ENCODE measurements at places on chromosomes 5 and 9.

DNA sequence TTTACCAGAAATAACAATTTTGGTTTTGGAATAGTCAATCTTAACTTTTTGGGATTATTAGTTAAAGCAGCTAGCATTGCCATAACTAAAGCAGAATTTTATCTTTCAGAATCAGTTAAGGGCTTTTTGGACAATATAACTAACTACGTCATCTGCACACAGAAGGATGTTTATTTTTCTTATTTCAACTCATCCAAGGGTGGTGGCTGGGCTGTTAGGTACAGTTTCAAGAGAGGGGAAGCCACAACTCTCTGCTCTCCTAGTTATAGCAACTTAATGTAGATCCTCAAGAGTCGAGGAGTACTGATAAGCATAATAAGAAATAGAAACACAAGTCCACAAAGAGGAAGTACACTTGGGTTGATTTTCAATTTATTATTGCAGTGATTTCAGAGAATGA lies 65.6 kb downstream of the ANKRD55 start:
- DNase-seq, result no peak

- no peak for DNase-seq
Measured at GRCh38 chr9:105313238-105313637, 68.8 kb downstream of the SLC44A1 start.

DNA sequence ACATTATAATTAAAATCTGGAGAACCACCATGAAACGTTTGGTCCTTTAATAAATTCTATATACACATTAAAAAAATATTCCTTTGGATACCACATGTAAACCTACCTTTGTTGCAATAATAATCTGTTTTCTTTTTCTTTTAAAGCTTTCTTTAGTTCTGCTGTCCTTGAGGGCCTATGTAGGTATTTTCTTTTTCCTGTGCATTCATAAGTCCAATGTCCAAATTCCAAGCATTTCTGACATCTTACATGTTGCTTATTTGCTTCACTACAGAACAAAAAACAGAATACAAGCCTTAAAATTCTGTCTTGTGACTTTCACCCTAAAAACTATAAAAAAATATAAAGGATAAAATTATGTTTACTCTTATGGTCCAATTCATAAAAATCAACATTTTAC lies 19.7 kb downstream of the ZCCHC10 start:
- no peak for DNase-seq

GRCh38 chr5:129448654-129449053 lies 11.4 kb upstream of the ADAMTS19 start:
- DNase-seq, result no peak

- DNase-seq, result no peak
Measured at GRCh38 chr5:73823508-73823925, 197.5 kb downstream of the ARHGEF28 start.

GRCh38 chr9:18825656-18826170 lies 207.3 kb downstream of the SAXO1 start:
- DNase-seq, result no peak

DNA sequence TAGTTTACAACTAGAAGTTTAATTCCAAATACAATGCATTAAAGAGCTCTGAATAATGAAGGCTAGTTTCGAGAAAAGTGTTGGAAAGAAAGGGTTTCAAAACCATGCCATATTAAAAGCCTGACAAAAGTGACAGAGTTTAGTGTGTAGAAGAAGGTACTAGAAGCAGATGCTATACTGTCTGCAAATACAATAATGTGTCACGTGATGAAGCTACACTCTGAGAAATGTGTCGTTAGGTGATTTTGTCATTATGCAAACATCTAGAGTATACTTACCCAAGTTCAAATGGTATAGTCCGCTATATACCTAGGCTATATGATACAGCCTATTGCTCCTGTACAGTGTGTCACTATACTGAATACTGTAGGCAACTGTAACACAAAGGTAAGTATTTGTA lies 494.1 kb downstream of the TLE1 start:
- no peak for DNase-seq

DNA sequence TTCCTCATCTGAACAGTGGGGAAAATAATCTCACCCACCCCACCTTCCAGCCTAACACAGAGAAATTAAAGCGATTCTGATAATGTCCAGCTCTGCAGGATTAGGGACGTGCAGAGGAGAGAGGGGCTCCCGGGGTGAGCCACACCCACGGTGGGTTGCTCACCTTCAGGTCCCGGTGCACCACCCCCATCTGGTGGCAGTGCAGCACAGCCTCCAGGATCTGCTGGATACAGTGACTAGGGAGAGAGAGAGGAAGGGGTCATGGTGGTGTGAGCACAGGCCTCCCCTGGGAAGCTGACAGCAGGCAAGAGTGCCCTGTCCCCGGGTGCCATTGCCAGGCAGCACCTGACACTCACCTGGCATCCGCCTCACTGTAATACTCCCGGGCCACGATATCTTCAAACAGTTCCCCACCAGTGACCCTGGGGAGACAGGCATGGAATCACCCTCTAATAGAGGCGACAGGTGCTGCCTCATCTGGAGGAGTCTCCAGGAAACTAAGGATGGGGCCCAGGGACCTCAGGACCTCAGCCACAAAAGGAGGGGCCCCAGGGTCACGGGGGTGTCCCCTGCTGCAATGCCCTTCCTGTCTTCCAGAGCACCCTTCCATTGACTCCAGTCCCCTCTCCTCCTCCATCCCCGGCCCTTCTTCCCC lies 33.0 kb downstream of the CAMK2A start:
- DNase-seq, result no peak

- DNase-seq, result no peak
Measured at GRCh38 chr5:150573867-150574817, 66.2 kb downstream of the NDST1 start.

DNA sequence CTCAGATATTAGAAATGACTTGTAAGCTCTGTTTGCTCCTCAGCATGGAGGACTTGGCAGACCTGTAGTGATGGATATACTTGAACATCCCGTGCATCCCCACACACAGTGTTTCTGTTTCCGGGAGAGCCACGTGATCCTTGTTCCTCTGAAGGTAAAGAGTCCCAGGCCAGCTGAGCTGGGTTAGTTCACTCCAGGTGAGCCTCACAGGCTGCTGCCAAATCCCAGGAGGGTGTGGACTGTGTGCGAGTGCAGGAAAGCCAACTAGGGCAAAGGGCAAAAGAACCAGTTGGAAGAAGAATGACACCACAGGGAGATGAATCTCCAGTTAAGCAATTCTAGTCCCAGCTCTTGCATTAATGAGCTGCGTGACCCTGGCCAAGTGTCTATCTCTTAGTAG lies 10.4 kb upstream of the TOMM5 start:
- no peak for DNase-seq

GRCh38 chr5:179405426-179406030 lies 60.3 kb upstream of the ADAMTS2 start:
- no peak for DNase-seq

- DNase-seq, result no peak
Measured at GRCh38 chr5:179759581-179760551, 27.2 kb downstream of the MAML1 start.

DNA sequence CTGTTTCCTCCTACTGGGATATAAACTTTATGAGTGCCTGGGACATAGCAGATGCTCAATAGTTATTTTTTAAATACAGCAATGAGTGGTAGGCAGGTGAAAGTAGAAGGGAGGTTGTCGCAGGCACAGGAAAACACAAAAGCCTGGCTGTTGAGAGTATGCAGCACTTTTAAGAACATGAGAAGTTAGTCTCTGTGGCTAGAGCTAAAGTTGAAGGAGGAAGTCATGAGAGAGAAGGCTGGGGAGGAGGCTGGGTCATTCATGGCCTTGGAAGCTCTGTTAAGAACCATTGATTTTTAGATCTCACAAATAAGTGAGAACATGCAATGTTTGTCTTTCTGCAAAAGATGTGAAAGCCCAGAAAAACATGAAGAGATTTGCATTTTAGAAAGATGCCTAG lies 126.7 kb downstream of the PRKACG start:
- no peak for DNase-seq

- peak; percentile 91 for DNase-seq
Measured at GRCh38 chr5:149062371-149063016, 368 bp downstream of the SH3TC2 start.

- DNase-seq, result no peak
Measured at GRCh38 chr5:62671479-62671878, 92.9 kb downstream of the LRRC70 start.

DNA sequence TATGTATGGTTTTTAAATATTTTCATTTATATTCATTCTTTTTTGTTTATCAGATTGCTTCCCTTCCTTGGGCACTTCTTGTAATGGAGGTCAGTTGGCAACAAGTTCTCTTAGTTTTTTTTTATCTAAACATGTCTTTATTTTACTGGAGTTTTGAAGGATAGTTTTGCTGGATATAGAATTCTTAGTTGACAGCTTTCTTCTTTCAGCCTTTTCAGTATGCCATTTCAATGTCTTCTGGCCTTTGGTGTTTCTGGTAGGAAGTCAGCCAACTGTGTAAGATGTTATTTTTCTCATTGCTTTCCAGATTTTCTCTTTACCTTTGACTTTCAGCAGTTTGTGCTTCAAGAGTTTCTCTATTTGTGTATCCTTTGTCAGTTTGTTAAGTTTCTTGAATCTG lies 14.2 kb downstream of the SLC12A2 start:
- no peak for DNase-seq

DNA sequence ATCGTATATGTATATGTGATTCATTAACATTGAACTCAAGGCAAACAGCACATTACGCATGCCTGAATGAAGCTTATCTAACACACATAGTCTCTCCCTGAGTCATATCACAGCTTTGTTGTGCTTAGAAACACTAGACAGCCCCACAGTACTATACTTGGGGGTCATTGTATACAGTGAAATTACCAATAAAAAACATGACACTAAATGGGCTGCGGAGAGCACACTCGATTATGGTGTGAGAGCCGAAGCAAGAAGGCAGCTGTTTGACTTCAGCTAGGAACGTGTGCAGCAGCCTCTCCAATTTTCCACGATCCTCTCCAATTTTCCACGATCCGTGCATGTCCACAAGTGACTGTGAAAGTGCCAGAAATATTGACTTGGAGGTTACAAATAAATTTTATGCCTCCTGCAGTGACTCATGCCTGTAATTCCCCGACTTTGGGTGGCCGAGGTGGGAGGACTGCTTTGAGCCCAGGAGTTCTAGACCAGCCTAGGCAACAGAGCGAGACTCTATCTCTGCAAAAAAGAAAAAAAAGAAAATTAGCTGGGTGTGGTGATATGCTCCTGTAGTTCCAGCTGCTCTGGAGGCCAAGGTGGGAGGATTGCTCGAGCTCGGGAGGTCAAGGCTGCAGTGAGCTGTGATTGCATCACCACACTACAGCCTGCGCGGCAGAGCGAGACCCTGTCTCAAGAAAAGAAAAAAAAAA lies 102.4 kb downstream of the DAPK1 start:
- peak; percentile 55 for DNase-seq

DNA sequence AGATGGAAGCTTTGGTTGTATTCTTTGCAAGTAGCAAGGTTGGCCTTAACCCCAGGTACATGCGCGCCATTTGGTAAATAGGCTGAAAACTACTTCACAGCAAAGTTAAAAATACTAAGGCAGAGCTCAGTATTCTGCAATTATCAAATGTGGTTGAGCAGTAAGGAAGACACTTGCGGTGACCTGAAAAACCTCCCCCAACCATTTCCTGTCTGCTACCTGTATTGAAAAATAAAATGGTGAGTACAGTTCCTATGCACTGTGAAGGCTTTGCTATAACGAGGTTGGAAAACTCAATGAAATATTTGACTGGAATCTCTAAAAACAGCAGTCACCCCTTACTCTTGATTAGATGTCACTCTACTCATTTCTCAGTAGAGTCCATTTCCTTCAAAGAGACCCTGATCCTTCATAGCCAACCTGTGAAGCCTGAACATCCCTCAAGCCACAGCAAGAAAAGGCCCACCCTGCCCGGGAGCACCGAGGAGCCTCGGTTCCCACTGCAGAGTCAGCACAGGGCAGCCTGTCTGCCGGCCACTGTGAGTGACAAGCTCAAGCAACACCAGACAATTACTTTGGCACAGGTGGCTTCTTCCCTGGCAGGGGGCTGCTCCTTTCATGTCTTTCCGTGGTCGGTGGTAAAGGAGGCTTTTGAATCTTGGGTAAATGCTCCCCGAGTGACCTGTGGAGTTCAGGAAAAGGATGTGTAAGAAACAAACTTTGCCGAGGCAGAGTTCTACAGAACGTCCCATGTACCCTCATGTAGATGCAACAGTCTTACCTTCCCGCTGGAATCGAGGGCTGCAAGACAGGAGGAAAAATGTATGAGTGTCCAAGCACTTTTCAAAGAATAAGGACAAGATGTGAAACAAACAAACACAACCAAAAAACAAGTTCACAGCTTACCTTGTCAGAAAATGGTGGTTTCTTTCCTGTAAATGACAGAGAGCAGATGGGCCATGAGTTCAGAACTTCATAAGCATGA lies 29.6 kb downstream of the C5orf58 start:
- DNase-seq, result no peak

- no peak for DNase-seq
Measured at GRCh38 chr5:136740228-136740627, 374.9 kb upstream of the TRPC7 start.

DNA sequence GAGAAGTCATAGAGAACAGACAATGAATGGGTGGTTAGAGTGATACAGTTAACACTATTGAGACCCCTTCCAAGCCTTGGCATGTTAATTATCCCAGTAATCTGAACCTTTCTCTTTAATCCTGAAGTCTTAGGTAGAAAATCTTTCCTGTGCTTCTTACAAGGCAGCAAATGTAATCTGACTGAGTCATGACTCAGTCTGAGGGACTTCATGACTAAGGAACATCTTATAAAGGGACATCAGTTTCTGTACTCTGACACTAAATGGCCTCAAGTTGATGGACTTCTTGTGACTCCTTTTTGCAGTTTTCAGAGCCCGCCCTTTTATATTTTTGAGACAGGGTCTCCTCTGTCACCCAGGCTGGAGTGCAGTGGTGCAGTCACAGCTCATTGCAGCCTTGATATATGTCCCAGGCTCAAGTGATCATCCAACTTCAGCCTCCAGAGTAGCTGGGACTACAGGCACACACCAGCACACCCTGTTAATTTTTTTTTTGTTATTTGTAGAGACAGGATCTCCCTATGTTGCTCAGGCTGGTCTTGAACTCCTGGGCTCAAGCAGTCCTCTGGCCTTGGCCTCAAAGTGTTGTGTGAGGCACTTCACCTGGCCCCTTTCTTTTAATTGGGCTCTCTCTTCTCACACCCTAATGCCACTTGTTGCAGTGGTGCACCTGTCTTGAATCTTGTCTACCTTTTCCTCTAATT lies 9.5 kb downstream of the EXOSC3 start:
- peak; percentile 6 for DNase-seq

Measured in AG08395 (cell line).